ENCODE measurements at places on chromosomes 2 and 18. TPM values are rescaled to one million over a fixed set of nuclear protein-coding genes. Genes with fewer than 3 reads are reported as not detected.

GRCh38 chr2:21146638-21147037, 22.9 kb downstream of the TDRD15 start:
- no peak for DNase-seq

GRCh38 chr2:178962805-178963433, 87.0 kb downstream of the CCDC141 start:
- DNase-seq: no peak

- DNase-seq: no peak
These were observed 218.7 kb downstream of the C1D start for GRCh38 chr2:67844024-67844540.

DNA sequence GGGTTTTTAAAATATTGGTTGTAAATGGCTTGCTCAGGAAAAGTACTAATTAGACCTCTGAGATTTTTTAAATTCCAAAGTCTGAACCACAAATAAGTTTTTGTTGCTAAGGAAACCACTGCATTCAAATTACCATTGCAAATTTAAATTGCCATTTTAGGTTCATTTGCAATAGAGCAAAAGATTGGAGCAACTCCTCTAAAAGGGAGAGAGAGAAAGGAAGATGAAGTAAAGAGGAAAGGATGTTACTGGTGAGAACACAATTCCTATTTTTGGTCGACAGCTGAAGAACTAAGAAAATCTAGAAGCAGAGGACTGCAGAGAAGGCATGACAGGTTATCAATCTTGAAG, 74.9 kb downstream of the FOXI3 start:
- DNase-seq: no peak

DNA sequence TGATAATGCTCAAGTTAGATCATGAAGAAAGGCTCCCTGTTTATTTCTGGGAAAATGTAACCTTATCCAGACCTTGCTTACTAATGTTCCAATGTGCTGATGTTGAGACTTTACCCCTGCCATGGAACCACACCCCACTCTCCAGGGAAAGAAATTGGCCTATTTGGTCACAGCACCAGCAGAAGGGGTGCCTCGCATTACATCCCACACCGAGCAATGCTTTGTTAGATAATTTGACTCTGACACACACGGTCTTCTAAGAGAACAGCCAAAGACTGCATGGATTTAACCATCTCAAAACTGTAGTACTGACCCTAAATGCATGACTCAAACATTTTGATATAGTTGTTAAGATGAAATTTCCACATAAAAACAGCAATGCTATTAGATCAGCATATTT, 152.1 kb upstream of the CCDC150 start:
- DNase-seq: no peak

Gene IRS1
- 5.6 TPM for polyA plus RNA-seq

- no peak for DNase-seq
These were observed 101.2 kb upstream of the FSHR start for GRCh38 chr2:49255409-49255971.

Gene ATP6V1C2
- 2.1 TPM for polyA plus RNA-seq

DNA sequence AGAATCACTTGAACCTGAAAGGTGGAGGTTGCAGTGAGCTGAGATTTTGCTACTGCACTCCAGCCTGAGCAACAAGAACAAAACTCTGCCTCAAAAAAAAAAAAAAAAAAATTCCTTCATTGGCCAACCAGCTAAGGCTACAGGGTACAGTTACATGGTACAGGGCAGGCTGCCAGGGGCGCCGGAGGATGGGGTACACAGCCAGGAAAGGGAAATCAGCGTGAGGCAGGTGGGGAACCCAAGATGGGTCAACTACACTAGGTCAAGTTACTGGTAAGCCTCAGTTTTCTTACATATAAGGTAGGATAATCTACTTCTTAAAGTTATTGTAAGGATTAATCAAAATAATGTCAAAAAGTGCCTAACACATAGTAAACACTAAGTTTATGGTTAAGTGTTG, 142.6 kb upstream of the MSH6 start:
- no peak for DNase-seq

GRCh38 chr2:101012054-101012705, 10.1 kb downstream of the RPL31 start:
- no peak for DNase-seq

Gene LRP2
- polyA plus RNA-seq: 0.06 TPM

DNA sequence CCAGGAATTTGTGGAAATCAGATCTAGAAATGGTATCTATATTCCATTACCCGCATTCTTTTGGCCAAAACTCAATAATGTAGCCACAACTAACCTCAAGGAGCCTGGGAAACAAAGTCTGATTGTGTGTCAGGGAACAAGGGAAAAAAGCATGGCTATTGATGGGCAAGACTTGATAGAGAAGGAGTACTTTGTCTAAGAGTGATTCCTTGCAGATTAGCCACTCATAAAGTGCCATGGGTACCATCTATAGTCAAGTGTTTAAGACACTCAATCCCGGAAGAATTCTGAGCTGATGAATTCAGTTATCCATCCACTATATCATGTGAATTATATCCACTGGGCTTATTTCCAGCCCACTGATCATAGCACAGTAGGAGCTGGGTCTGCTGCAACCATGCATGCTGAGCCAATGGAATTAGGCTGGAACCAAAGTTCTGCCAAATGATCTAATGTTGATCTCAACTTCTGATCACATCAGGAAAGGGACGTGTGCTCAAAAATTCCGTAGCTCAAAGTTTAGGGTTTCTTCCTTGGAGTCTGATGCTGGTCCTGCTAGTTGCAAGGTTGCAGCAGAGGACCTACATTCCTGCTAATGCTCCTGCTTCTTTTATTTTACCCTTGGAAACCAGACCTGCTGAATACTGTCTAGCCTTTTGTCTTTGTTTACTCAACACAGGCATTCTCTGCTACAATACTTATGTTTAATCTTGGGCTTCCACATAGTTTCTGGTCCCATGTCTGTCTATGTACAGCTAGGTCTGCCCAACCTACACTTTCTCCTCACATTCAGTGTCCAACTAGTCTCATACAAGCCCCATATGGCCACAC, 629.7 kb downstream of the IRS1 start:
- no peak for DNase-seq

GRCh38 chr18:48201337-48202005, 207.7 kb downstream of the ZBTB7C start:
- no peak for DNase-seq

Gene DPY30
- 53.5 TPM for polyA plus RNA-seq

Gene CHST10
- polyA plus RNA-seq: 5.1 TPM

Gene MPP4
- 0.16 TPM for polyA plus RNA-seq

DNA sequence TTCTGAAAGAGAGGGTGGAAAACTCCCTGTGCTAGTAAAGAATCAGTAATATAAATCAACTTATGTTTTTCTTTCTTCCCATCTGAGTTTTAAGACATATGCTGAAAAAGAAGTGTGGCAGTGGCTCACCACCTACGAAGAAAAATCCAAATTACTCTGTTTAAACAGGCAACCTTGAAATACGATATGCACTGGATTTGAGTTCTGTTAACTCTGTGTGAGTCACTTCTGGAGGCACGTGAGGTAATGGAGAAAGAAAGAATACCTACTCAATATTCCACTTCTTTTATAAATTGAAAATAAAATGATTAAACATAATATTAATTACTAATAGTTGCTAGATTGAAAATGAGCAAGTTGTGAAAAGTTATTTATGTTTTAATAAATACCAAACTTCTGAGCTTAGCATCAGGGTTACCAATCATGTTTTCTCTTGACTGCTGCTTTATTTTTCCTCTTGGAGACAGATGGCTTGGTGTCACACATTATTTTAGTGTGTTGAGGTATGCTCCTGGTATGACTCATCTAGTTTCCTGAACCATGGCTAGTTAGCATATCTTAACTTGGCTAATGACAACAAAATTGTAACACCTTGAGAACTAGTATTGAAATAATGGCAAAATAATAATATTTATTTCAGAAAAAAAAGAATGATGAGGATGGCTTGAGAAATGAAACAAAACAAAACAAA, 1705.5 kb upstream of the PIK3C3 start:
- no peak for DNase-seq

DNA sequence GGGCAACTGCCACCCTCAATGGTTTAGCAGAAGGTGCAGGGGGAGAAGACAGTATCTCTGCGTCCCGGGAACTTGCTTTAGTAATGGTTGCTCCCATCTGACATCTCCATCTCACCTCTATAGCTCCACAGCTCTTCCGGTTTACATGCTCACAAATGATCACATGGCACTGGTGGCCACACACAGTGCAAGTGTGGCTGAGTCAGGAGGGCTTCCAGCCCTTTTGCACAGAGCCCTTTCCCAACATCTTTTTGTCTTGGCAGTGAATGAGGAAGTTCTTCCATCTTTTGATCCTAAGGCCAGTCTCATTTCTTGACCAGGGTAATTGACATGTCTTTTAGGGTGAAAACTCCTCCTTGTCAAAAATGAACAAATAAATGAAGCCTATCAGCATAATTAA, 347.7 kb downstream of the LPIN1 start:
- DNase-seq: no peak

- no peak for DNase-seq
These were observed 45.7 kb upstream of the MYCN start for GRCh38 chr2:15894481-15895144.

Gene DSG1
- polyA plus RNA-seq: 0.07 TPM

DNA sequence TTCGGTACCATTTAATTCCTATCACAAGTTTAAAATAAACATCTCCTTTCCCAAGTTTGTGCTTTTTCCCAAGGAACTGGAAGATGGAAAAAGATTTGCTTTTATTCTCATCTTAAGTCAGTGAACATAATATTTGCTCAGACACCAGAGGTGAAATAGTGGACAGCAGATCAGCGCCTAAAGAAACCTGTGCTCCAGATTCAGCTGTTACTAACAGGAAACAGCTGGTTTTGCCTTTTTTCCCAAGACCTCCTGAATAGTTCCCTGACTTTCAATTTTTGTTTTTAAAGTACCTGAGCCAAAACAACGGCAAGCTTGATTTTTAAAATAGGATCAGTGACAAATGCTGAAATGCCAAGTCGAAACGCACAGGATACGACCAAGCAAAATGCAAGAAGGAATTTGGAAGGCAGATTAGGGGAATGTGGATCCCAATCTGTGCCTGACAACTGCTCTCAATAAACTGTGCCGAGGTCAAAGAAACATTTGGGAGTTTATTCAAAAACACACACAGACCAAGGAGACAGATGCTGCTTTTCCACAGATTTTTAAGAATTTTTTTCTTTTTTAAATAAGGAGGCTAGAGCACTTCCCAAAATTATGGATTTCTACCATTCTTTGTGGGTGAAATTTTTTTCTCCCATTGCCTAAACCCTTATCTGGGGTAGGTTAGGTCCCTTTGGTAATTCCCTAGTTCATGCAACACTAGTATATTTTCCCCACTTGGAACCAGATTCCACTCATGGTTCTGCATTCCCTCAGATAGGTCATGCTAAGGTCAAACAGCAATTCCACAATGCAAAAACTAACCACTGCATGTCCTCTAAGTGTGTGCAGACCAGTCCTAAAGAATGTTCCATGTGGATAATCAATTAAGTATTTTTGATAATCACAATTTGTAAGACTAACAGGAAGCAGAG, 121.5 kb upstream of the PDE1A start:
- no peak for DNase-seq

Gene PLEKHH2
- 0.23 TPM for polyA plus RNA-seq

Gene EMILIN1
- 41.0 TPM for polyA plus RNA-seq

- no peak for DNase-seq
These were observed 158.6 kb upstream of the LTBP1 start for GRCh38 chr2:32788114-32788513.

DNA sequence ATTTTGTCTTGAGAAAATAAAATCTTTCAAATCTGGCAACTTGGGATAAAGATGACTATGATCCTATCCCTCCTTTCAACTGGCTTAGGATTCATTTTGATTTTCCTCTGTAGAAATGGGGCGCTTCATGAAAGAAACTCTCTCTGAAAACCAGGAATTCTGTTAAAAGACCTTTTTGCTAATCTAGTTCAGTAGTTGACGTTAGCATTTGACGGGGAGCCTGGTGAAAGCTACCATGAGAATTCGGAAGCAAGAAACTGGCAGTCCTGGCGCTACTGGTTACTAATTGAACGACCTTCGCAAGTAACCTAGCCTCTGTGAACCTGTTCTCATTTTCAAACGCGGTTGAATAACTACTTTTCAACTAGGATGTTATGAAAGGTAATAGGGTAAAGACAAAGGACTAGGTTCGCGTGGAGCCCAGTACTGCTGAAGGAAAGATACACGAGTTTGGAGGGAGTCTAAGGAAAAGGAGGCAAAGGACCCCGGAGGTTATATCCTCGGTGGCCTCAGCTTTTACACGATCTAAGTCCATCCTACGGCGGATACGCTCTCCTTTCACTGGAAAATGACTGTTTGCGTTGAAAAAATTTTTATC, 604 bp upstream of the STK11IP start:
- no peak for DNase-seq

GRCh38 chr2:85340034-85340892, 12.5 kb upstream of the TGOLN2 start:
- no peak for DNase-seq

- no peak for DNase-seq
These were observed 76.0 kb downstream of the TGIF1 start for GRCh38 chr18:3525870-3526420.

GRCh38 chr2:99611786-99612185, 122.0 kb upstream of the REV1 start:
- DNase-seq: no peak

GRCh38 chr18:76984193-76985155, 148.1 kb downstream of the MBP start:
- no peak for DNase-seq

DNA sequence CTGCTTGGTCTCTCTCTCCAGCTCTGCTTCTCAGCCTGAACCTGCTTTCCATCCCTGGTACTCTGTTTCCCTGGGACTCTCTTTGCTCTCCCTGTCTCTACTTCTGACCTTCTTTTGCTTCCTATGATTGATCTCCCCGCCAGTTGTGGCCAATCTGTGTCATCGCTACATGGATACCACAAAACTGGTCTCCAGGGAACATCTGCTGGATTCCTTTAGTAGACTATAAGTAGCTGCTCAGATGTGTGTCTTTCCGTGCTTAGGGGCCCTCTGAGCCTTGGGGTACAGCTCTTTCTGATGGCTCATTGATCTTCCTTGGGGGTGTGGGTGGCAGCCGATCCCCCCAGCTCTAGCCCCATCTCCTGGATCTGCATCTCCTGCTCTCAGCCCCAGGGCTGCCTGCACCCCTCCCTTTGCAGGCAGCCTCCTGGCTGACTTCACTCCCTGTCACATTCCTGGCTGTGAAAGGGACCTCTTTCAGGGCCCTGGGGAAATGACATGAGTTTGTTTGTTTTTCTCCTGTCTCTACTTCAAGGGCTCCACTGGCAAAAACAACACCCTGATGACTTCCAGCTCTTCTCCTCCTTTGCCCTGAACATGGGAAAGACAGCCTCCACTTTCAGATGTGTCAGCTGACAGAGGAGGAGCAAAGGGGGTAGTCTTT, 333.7 kb downstream of the CYP26B1 start:
- no peak for DNase-seq

GRCh38 chr2:47058003-47058931, 96.8 kb downstream of the STPG4 start:
- peak; percentile 33 for DNase-seq

All from heart right ventricle (tissue), 16 donors.